Smooth muscle cell of the pulmonary artery (primary cell): ENCODE measurements at places on chromosomes 13 and 19. TPM values are rescaled to one million over a fixed set of nuclear protein-coding genes. Genes with fewer than 3 reads are reported as not detected.

Gene ZNF93
- total RNA-seq = 2.6 and 2.9 TPM in 2 replicates

Gene KLK12
- not detected in 2 replicates for total RNA-seq

Gene CEACAM1
- total RNA-seq = not detected in 2 replicates

Gene SSC5D
- total RNA-seq = 39.3 and 40.5 TPM in 2 replicates

Gene LGALS7B
- not detected in 2 replicates for total RNA-seq

Gene PRTN3
- total RNA-seq = 0.07 TPM in 1 of 2 replicates, not detected in the other

Gene SIGLEC10
- total RNA-seq = not detected in 2 replicates

Gene TNFSF9
- 0.26 and 0.99 TPM in 2 replicates for total RNA-seq

Gene FUT1
- total RNA-seq = 0.13 TPM in 2 replicates
